Left cardiac atrium (tissue), 4 donors: ENCODE measurements at places on chromosomes 5 and 9. TPM values are rescaled to one million over a fixed set of nuclear protein-coding genes. Genes with fewer than 3 reads are reported as not detected.
A peak's percentile ranks its signal among the peaks of the same experiment; 100 is the strongest.

SLC36A3 gene
- total RNA-seq: not detected

DNA sequence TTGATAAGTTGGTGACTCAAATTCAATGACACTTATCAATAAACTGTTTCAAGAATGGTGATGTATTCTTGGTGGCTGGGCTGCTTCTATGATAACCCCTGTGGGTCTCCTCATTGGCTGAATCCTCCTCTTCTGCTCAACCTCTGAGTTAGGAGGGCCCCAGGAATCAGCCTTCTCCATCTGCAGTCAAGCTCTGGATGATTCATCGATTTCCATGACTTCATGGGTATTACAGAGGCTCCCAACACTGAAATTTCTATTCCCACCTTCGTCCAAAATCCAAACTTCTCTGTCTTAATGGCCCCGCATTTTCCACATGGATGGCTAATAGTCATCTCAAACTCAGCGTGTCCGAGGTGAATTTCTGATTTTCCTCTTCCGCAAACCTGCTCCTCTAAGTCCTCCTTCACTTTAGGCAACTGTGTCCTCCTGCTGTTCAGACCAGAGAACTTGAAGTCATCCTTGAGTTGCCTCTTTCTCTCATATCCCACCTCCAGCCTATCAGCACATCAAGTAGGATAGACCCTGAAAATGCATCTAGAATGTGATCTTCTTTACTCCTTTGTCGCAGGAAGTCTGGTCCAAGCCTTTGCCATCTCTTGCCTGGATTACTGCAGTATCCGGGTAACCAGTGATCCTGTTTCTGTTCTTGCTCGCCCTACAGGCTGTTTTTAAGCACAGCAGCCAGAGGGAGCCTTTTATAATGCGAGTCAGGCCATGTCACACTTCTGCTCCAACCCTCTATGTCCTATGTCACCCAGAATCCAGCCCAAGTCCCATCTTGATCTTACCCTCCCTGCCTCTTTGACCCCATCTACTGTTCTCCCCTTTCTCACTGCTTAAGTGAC lies 41.4 kb upstream of the IL7R start:
- DNase-seq: no peak

- DNase-seq: no peak
Observed at GRCh38 chr9:4859035-4859434, 66.3 kb downstream of the RCL1 start.

DNA sequence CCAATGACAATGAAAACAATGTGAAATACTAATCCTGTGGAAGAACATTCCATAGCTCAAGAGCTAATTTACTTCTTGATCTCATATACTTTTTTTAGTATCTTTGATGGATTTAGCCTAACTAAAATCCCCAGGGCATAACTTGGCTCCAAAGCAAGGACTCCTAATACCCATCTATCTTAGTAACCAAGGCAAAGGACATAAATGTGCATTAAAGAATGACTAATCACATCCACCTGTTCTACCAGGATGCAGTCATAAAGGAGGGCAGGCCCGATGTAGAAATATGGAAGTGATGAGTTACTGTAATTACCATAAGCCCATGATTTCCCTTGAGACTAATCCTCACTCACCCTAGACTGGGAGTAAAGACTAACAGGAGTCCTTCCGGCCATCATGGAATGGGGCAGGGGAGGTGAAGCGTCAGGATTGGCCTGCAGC lies 56.9 kb downstream of the KIF24 start:
- no peak for DNase-seq

DNA sequence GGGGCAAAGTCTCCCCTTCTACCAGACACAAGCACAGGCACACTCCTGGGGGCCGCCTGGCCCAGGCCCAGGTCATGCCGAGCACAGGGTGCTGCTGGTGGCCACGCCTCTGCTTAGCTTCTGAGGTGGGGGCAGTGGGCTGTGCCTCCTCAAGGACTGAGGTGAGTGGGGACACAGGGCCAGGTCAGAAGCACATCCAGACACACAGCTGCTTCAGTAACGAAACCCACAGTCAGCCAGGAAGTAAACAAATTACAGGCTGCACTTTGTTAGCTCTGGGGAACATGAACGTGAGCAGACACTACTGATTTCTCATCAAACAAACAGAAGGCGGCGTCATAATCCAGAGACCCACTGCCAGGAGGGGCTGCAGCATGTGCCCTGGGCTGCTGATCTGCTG lies 192.4 kb downstream of the HSPA4 start:
- DNase-seq: no peak

GRCh38 chr5:104859437-104859836 lies 1296.8 kb upstream of the NUDT12 start:
- no peak for DNase-seq

- no peak for DNase-seq
Observed at GRCh38 chr5:132915681-132916080, 42.2 kb downstream of the LEAP2 start.

- no peak for DNase-seq
Observed at GRCh38 chr9:107546859-107547258, 57.3 kb upstream of the KLF4 start.

PLCXD3 gene
- 25.2 TPM for total RNA-seq

ZNF618 gene
- total RNA-seq: 4.0 TPM

DNA sequence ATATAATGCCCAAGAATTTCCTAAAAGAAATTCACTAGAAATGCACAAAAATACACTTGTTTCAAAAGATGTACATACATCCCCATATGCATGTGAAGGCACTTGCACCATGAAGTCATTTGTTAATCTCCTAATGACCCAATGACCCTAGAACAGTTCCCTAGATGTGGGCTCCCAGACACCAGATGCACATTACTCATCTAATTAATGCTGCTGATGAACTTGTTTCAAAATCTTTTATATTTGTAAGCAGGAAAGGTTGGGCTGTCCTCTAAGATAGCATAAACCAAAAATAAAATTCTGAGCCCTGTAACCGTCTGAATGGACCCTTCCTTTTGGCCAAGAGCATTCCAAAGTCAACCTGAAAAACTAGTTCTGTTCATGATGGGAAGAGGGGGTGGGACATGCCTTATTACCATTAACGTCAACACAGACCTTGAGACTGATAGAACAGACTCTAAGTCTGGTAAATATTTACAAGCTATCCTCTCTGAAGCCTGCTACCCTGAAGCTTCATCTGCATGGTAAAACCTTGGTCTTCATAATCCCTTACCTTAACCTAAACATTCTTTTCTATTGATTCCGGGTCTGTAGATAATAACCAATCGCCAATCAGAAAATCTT lies 91.0 kb upstream of the DAPK1 start:
- no peak for DNase-seq

DNA sequence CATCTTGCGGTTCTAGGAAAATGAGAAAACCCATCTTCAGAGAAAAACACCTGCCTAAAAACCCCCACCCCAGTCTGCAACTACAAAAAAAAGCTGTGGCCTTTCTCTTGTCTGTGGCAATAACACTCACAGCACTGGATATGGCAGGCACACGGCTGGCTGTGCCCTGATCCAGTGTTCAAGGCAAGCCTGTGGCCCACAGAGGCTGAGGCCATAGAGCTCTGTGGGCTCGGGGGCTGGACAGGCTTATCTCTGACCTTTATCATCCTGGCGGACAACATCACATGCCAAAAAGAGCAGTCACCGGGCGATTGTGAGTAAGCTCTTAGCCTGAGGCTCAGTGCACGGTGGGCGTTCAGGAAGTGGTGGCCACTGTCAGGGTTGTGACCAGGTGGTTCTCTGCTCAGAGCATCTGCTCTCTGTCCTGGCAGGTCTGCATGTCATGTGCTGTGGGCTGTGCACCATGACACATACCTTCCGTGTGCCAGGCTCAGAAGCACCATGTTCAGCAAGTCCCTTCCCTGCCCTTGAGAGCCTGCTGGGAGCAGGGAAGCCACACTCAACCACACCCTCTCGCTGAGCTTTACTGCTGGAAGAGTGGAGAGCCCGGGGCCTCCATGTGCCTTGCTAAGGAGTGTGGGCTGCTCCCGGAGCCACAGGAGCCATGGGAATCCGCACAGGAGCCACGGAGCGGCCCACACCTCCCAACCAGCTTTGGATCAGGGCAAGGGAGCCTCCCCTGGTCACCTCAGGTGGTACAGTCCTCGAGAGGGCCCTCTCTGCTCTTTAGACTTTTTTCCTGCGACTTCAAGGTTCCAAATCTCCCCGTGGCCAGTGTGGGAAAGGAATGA lies 34.6 kb upstream of the WDR38 start:
- peak; percentile 20 for DNase-seq

DNA sequence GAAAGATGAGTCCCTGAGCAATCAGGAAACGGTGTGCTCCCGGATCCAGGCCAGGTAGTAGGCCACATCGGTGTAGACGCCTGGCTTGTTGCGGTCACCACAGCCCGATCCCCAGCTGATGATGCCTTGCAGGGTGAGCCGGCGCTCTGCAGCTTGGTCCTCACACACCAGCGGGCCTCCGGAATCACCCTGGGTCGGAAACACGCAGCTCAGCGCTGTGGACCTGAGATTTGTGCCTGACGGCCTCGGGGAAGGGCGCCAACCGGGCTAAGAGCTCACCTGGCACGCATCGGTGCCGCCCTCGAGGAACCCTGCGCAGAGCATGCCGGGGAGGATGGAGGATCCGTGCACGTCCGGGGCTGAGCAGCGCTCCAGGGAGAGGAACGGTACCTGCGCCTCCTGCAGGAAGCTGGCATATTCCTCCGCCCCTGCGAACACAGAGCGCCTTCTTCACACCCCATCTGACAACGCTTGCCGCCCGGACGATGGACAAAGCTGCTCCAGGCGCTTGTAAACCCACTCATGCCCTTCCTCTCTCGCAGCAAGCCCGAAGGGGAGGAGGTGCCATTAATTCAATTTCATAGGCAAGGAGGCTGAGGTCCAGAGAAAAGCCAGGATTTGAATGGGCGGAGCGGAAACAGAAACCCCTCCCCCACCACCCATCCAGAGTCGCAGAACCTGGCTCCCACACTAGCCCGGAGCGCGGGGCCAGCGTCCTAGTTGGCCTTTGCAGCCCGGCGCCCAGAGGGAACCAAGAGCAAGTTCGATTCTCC lies 2.0 kb upstream of the PFN3 start:
- DNase-seq: peak; percentile 51

CDKN2A gene
- not detected for total RNA-seq

DNA sequence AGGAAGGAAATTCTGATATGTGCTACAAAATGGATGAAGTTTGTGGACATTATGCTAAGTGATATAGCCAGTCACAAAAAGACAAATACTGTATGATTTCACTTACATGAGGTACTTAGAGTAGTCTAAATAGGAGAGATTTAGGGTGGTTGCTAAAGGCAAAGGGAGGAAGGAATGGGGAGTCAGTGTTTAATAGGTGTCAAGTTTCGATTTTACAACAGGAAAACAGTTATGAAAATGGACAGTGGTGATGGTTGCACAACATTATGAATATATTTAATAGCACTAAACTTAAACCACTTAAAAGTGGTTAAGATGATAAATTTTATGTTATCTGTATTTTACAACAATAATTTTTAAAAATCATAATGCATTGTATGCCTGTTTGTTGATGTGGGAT lies 40.4 kb upstream of the ECM2 start:
- DNase-seq: no peak

DNA sequence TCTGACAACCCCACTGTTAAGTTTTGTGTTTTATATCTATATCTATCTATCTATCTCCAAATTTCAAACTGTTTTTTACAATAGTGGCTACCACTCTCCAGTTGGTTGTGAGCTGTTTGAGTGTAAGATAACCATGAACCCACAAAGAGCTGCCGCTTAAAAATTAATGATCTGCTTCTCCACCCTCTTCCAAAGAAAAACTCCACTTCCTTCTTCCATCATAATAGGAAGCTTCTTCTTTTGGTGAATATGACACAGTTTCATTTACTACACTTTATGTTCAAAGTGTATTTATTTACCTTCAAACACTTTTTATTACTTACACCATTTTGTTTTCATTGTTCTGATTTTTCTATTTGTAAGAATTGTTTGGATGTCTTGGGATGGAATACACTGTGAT lies 37.9 kb downstream of the SPZ1 start:
- no peak for DNase-seq

DNA sequence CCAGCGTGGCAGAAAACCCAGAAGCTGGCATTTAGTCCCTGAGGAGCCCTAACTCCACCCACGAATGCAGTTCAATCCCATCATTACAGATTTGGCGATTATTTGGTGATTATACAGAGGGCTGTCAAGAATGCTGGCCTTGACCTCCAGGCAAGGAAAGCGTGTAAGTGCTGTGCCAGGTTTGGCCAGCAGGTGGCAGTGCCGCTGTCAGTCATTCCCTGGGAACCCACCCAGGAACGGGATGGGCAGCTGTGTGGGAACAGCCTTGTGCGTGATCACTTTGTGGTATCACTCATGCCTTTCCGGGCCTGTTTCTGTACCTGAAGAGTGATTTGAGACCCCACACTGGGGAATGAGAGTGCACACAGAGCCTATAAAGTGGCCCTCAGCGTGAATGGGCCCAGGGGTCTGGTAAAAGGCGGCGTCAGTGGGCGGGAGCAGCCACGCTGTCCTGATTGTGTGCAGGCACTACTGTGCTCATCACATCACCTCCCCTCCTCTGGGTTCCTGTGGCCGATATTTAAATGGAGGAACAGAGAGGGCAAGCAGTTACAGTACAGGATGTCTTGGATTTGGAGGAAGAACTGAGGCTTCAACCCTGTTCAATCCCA lies 215.6 kb downstream of the ROR2 start:
- peak; percentile 81 for DNase-seq

- no peak for DNase-seq
Observed at GRCh38 chr5:179827680-179828079, 7.0 kb downstream of the SQSTM1 start.

C5orf58 gene
- total RNA-seq: not detected

- DNase-seq: no peak
Observed at GRCh38 chr9:22395687-22396141, 50.9 kb upstream of the DMRTA1 start.

PLAC8L1 gene
- total RNA-seq: not detected

GRCh38 chr5:180858586-180858985 lies 2.5 kb downstream of the ZFP62 start:
- no peak for DNase-seq
